ENCODE measurements at places on chromosomes 3 and 15.

GRCh38 chr3:106542101-106542769, 673.4 kb upstream of the CBLB start:
- DNase-seq = no peak

DNA sequence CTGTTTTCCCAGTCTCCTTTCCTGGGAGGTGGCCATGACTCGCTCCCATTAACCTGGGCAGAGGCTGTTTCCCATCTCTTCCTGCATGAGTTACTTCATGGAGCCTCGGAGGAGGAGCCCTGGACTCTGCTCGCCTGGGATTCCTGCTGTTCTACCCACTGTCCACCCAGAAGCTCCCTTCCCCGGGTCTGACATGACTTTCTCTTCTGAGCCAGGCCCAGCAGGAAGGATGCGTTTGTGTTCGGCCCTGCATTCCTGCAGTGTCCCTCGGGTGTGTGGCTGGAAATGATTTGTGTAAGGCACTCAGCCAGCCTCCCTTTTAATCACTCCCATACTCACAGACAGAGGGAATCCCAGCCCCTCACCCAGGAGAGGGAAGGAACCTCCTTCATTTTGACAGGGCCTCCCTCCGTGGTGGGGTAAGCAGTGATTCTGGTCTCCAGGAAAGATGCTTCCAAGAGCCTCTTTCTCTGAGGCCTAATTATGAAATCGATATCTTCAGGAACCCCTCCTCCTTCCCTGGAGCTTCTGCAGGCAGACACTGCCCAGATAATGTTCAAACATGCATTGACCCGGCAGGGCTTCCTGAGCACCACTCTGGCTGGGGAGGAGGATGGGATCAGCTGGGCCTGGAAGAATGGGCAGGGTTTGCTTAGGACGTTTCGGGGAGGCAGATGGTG, 41.6 kb upstream of the DLG1 start:
- no peak for DNase-seq

- DNase-seq = no peak
Measured at GRCh38 chr3:36957063-36957462, 12.2 kb upstream of the TRANK1 start.

DNA sequence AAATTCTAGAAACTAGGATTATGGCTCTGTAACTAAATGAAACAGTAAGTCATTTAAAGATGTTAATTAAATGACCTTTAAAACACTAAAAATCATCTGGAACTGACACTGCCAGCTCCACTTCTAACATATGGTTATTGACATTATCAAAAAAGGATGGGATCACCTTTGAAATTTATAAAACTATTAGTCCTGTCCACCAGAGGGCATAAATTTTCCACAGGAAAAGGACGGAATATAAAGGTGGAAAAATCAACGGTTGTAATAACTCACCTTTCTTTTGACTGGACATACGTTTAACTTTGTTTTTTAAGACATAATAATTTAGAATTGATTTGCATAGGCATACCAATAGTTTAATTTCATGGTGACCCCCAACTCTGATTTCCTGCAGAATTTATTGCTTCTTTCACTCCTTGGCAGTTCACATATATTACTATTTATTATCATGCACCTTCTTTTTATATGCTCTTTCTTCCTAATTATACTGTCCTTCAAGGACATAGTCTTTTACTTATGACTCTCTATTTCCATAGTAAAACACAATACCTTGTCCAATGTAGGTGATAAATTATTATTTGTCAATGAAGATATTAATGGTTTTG, 345.7 kb downstream of the CADM2 start:
- DNase-seq = no peak

- DNase-seq = no peak
Measured at GRCh38 chr3:146803745-146804144, 198.6 kb upstream of the PLSCR5 start.

DNA sequence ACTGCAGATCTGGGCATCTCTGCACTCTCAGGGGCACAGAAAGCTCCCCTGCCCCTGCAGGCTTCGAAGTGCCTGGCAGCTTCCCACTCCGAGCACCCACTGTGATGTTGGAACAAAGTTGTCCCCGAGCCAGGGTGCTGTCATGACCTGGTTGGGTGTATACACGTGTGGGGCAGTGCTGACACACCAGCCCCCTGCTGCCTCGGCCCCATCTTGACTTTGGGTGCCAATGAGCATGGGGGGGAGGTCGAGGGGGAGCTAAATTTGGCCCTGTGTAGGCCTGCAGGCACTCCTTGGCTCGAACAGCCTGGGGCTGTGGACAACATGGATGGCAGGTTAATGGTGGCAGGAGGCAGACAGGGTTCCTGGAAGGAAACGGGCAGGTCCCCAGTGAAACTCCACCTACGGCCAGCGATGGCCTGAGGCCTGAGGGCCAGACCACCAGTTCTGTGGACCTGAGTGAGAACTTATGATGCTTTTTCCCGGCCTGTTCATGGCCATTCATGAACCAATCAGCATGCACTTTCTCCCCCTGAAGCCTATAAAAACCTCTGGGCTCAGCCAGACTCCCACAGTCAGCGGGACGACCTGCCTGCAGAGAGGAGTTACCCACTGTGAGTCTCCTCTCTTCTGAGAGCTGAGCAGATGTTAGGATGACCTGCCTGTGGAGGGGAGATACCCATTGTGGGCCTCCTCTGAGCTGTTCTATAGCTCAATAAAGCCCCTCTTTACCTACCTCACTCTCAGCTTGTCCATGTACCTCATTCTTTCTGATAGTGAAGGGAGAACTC, 1029.1 kb upstream of the GBE1 start:
- no peak for DNase-seq

DNA sequence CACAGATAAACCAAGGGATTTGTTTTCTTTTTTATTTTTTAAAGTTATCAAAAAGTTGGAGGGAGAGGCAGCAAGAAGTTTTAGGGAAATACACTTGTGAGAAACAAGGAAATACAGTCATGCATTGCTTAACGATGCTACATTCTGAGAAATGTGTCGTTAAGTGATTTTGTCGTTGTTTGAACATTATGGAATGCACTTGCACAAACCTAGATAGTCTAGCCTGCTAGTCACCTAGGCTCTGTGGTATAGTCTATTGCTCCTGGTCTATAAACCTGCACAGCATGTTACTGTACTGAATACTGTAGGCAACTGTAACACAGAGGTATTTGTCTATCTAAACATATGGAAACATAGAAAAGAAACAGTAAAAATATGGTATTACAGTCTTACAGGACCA, 2.0 kb upstream of the NFKBIZ start:
- no peak for DNase-seq

GRCh38 chr3:112610121-112610520, 30.8 kb downstream of the CCDC80 start:
- DNase-seq = no peak

GRCh38 chr15:49424954-49425353, 1.9 kb downstream of the FGF7 start:
- DNase-seq = no peak

Data from cardiac septum (tissue), 1 donor.